Activated CD4-positive, alpha-beta T cell treated with anti-CD3 and anti-CD28 coated beads, Interleukin-2, amount 50 U/mL, for 24 hours (primary cell): ENCODE measurements at places on chromosomes 6 and 20.

- DNase-seq: no peak
Measured at GRCh38 chr6:24145690-24146131, 19.7 kb downstream of the NRSN1 start.

- DNase-seq: no peak
Measured at GRCh38 chr20:22908437-22908836, 126.7 kb upstream of the SSTR4 start.

DNA sequence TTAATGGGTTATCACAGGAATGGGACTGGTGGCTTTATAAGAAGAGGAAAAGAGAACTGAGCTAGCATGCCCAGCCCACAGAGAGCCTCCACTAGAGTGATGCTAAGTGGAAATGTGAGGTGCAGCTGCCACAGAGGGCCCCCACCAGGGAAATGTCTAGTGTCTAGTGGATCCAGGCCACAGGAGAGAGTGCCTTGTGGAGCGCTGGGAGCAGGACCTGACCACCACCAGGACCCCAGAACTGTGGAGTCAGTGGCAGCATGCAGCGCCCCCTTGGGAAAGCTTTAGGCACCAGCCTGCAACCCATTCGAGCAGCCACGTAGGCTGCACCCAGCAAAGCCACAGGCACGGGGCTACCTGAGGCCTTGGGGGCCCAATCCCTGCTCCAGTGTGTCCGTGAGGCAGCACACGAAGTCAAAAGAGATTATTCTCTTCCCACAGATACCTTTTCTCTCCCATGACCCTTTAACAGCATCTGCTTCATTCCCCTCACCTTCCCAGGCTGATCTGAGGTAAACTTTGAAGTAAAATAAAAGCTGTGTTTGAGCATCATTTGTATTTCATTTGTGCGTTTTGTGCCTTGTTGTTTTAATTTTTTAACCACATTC, 4.4 kb downstream of the HLA-E start:
- DNase-seq: no peak

DNA sequence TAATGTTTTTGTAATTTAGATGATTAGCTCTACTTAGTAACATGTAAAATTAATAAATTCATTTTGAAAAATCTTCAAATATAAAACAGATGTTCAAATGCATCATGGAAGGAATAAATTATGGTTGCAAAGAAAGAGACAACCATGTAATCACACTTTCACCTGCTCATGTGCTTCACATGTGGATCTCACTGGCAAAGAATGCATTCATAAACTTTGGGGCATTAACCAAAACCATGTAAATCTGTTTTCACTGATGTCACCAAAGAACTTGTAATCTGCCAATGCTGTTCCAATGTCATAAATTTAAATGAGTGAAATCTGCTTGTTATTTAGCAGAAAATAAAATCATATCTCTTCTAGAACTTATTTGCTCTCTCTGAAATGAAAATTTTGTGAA, 142.7 kb downstream of the TENT5A start:
- DNase-seq: no peak

GRCh38 chr6:12572896-12573827, 143.4 kb upstream of the PHACTR1 start:
- DNase-seq: no peak
